Activated naive CD4-positive, alpha-beta T cell treated with anti-CD3 and anti-CD28 coated beads, Interleukin-2, amount 10 ng/mL, durations not matched to agents 7 days and 5 days (primary cell): ENCODE measurements at places on chromosomes 13 and 19.

DNA sequence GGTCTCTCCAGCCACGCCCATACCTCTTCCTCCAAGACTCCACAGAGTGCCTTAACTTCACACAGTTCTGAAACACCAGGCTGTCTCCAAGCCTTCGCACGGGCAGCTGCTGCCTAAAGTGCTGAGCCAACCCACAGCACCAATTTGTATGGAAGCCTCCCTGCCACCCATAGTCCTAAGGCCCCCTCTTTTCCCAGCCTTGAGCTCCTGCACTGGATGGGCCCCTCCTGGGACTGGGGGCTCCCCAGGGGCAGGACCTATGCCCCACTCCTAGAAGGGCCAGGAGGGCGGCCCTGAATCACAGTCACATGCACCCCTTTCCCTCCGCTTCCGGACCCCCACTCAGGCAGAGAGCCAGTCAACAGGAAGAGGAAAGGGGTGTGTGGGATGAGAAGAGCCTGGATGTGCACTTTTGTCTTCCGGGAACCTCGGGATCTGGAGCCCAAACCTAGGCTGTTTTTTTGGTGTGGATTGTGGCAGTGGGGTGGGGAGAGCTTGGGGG lies 5.1 kb upstream of the FCER2 start:
- no peak for DNase-seq

- no peak for DNase-seq
These were observed 47.0 kb downstream of the SPTBN4 start for GRCh38 chr19:40513741-40514315.

GRCh38 chr19:4015705-4016402 lies 8.3 kb downstream of the PIAS4 start:
- DNase-seq: no peak

- DNase-seq: no peak
These were observed 4.1 kb downstream of the USP29 start for GRCh38 chr19:57123882-57124281.

DNA sequence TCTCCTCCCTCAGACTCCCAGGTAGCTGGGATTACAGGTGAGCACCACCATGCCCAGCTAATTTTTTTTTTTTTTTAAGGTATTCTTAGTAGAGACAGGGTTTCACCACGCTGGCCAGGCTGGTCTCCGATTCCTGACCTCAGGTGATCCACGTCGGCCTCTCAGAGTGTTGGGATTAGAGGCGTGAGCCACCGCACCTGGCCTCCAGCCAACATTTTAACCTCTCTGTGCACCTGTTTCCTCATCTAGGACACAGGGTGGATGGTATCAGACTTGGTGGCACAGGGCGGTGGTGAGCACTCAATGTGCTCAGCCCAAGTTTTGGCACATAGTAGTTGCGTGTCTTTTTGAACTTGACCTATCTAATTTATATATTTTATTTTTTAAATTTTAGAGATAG lies 12.5 kb downstream of the APBA3 start:
- DNase-seq: no peak

DNA sequence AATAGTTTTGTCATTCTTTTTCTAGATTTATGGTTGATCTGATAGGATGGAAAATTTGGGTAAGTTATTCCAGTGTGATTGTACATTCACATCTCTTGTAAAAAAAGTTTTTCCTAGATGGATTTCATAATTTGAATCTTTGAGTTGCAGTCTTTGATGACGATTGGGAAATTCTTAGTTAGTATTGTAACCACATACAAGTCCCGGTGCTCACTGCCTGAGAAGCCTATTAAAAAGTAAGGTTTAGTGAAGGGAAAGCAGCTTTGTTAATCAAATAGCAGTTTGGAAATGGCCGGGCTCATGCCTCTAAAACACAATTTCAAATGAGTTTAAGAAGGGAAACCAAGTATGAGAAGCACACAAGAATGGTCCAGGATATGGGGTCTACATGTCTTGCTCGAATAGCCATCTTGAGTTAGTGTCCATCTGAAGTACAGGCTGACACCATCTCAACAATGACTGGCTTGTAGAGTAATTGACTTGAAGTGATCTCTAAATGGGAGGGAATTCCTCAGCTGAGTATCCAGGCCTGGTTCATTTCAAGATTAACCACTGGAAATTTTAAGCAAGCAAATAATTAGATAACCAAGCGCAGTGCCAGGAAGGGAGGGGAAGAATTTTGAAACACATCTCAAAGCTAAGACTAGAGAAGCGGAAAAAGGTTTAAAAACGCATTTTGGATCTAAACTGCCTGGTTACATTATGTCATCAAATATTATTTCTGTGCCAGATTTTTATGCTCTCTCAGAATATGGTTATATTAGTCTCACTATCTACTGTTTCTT lies 1145.6 kb upstream of the MIR17HG start:
- DNase-seq: no peak

DNA sequence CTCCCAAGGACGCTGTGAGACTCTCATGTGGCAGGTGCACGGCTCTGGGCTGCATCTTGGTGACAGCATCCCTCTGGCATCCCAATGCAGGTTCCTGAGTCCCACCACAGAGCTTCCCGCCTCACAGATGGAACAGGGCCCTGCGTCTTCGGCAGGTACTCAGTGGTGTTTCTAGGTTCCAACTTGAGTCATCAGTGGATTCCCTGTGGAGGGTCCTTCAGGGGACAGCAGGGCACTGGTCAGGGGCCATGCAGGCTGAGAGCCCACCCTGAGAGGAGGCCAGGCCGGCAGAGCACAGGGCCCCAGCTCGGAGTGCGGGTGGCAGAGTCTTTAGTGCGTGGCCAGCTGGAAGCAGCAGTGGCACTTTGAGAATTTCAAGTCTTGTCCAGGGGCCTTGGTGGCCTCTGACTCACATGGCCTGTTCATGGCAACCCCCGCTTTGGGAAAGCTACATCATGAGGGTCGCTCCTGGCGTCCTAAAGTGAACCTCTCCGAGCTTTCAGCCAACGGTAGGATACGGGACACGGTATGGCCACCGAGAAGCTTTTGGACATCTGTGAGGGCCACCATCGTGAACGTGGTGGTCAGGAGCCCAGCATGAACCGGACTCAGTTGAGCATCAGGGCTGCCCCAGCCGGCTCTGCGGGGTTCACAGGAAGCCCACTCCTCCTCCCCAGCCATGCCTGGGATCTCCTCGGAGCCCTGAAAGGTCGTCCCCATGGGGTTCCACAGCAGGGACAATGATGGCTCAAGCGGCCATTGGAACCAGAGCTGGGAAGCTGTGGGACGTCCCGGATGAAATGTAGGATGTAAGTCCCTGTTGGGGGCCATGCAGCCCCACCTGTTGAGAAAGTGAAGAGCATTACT lies 72.0 kb upstream of the MCF2L start:
- no peak for DNase-seq

GRCh38 chr19:30171795-30172612 lies 200.2 kb upstream of the ZNF536 start:
- DNase-seq: no peak

- no peak for DNase-seq
These were observed 25.0 kb upstream of the VWA8 start for GRCh38 chr13:41985788-41986508.

GRCh38 chr13:67043901-67044300 lies 186.2 kb downstream of the PCDH9 start:
- no peak for DNase-seq

GRCh38 chr13:100176801-100177400 lies 88.0 kb downstream of the PCCA start:
- no peak for DNase-seq

GRCh38 chr19:58277748-58278540 lies 811 bp upstream of the ZNF8 start:
- DNase-seq: no peak
